ENCODE measurements at places on chromosomes 1 and 21. TPM values are rescaled to one million over a fixed set of nuclear protein-coding genes. Genes with fewer than 3 reads are reported as not detected.

The CD34 gene
- 80.6 TPM for total RNA-seq

The GPR3 gene
- total RNA-seq = 0.66 TPM

DNA sequence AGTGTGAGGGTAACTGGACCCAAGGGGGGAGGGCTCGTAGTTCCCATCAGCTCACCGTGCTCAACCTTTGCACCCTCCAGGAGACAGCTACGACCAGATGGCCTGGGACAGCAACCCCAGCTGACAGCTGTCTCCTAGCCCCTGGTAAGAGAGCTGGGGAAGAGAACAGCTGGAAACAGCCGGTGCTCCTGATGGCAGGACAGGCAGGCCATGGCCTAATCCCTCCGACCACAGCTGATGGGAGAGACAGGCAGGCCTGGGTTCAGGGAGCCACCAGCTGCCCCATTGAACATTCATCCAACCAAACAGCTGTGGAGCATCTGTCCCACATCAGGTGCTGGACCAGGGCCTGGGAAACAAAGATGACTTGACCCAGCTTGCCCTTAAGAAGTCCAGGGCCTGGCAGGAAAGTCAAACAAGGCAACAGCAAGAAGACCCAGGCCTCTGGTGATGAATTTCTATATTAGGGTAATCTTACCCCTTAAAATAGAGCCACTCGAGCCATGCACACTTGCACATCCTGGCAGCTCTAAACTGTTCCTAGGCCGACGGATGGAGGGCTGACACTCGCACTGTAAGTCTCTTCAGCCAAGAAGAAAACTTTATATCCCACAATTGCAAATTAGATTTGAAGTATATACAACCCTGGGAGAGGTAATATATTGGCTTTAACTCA lies 12.2 kb downstream of the OLFML2B start:
- no peak for DNase-seq

The BSDC1 gene
- total RNA-seq = 86.9 TPM

GRCh38 chr1:70112838-70113237 lies 92.5 kb downstream of the LRRC40 start:
- no peak for DNase-seq

DNA sequence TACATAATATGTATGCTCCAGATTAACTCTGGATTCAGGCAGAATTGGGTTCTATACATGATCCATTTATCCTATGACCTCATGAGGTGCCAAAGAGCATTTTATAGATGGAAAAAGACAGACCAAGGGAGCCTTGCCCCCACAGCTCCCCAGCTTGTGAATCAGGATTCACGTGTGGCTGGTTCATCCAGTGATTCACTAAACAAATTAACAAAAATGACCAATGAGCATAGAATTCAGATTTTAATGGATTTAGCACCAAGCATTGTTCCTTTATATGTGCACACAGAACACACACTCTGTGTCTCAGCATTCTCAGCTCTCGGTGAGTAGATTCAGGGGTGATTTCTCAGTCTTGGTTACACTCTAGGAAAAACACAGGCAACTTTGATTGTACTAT lies 51.7 kb upstream of the BARHL2 start:
- no peak for DNase-seq

The KIF21B gene
- 0.96 TPM for total RNA-seq

DNA sequence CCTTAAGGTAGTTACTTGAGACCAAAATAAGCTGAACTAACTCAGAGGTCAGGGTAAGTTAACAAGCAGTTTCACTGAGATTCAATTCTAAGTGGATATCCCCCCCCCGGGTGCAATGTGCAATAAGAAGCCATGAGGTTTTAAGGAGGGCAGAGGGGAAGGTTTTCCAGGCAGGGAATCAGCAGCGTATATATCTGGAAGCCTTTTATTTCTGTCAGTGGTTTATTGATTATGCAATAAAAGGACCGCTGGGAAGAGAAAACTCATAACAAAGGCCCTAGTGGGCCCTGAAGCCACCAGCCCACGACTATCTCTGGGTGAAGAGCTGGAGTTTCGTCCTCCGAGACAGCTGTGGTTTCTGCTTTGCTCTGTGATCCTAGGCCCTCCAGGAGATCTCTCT lies 53.1 kb upstream of the CTPS1 start:
- no peak for DNase-seq

The NKAIN1 gene
- 0.16 TPM for total RNA-seq

- DNase-seq = no peak
Observed at GRCh38 chr1:44785501-44786137, 2.4 kb downstream of the BEST4 start.

DNA sequence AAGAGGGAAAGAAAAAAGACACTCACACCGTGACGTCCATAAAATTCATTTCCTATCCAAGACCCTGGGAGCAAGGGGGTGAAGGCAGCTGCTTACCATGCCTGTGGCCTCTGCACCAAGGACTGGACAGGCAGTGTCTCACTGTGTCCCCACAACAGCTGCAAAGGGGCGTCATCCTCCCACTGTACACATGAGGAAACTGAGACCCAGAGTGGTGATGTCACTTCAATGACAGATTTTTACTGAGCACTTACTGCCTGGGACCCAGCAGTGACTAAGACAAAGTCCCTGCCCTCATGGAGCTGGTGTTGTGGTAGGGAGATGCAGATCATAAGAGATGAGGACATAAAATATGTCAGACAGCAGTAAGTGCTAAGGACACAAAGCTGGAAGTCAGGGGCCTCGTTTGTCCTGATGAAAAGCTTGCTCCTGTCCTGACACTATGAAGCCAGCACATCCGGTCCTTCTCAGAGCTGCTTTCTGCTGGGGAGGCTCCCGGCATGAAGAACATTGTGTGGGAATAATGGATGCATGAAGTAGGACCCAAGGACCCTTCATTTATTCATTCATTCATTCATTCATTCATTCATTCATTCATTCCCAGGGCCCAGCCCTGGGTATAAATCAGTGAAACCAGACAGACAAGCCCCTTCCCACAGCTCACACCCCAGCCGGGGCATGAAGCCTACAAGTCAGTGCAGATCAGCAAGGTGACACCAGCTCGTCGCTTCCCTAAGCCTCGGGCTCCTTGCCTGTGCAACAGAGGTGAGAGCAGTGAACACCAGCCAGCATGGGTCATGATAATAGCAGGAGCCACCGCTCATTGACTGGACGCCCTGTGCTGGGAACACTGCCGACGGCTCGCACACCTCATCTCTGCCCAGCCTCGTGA lies 473.7 kb downstream of the MATN1 start:
- no peak for DNase-seq

- DNase-seq = no peak
Observed at GRCh38 chr1:212098310-212098709, 62.8 kb downstream of the DTL start.

DNA sequence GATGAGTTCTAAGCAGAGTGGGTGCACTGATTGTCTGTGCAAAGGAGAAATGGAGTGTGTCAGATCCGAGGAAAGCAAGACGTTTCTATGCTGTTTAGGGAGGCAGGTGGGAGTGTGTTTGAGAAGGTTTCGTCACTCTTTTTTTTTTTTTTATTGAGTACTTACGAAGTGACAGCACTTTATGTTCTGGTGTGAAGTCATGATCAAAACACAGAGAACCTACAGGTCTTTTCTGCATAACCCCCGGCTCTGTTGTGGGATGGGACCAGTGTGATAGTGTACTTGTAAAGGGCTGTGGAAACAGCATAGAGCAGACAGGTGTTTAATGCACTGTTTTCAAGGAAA lies 26.7 kb downstream of the MIA3 start:
- no peak for DNase-seq

GRCh38 chr1:165787741-165788140 lies 19.1 kb upstream of the TMCO1 start:
- no peak for DNase-seq

GRCh38 chr1:222629921-222630535 lies 12.1 kb downstream of the MIA3 start:
- DNase-seq = no peak

The CELA2A gene
- total RNA-seq = not detected

DNA sequence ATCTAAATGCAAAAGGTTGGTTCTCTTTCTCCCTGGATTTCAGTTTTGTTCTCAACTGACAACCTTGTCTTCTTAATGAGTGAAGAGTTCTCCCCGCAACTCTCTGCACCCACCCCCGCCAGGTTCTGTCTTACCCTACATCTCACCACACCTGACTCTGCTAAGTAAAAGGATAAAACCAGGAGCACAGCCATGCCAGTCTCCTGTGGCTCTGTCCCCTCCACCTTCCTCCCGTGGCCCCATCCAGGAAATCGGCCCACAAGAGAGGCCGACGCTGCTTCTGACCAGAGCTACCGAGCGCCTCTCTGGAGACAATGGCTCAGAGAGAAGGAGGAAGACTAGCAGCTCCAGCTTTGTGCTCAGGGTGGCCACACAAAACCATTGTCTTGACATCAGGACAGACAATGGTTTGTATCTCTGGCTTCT lies 72.2 kb downstream of the PLEKHA6 start:
- no peak for DNase-seq

DNA sequence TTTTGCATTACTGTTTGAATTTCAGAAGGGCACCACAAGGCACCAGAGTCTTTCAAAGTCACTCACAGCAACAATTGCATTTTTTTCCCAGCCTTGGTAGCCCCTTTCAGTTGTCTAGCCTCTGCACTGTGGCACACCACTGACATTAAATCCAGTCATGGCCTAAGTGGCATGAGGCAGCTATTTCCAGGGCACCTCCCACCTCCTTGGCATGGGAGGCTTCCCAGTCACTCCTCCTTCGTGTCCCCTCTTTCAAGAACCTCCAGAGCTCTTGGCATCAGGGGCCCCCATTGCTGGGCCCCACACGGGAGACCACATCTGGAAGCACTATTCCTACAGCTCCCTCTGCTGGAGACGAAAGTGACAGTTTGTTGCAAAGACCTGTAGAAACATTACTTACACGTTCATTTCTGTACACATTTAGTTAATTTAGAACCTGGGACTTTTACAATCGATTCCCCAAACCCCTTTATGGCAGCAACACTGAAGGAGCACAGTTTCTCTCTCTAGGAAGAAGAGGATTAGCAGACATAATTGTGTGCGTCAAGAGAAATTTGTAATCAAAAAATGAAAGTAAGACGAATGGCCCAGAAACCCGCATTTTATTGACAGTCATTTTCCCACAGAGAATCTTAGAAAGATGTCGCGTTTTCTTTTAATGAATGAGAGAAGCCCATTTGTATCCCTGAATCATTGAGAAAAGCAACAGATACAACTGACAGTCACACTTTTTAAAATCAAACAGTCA lies 5.7 kb upstream of the CHD5 start:
- DNase-seq = no peak

GRCh38 chr1:99758073-99758511 lies 8.3 kb downstream of the FRRS1 start:
- DNase-seq = no peak

DNA sequence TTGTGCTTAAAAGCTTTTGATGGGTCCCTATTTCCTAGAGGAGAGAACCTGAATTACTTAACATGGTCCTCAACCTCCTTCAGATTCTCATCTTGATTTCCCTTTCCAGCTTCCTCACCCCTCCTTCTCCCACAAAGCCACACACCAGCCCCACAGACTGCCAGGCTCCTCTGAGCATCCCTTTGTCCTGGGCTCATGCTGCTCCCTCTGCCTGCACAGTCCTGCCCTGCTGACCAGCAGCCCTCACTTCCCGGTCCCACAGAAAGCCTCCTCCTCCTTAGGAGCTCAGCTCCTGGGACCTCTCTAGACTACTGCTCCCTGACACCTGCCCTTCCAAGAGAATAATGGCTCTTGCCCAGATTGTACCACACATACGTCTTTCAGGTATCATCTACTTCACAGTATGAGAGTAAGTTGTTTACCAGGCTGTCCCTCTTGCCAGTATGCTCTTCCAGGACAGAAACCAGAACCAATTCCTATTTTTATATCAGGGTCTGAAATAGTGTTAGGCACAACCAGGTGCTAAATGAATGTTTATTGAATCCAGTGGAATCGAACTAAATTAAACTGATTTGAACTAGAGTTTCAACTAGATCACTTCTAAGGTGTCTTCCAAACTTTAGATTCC lies 373.4 kb downstream of the LMX1A start:
- no peak for DNase-seq

- DNase-seq = no peak
Observed at GRCh38 chr1:47228644-47229030, 3.4 kb downstream of the TAL1 start.

The LMX1A gene
- total RNA-seq = not detected

GRCh38 chr1:6359216-6360116 lies 34.1 kb downstream of the ACOT7 start:
- DNase-seq = no peak

The PTPN14 gene
- total RNA-seq = 57.4 TPM

- no peak for DNase-seq
Observed at GRCh38 chr1:147273409-147274336, 31.2 kb downstream of the CHD1L start.

The LIN28A gene
- not detected for total RNA-seq

The VWA1 gene
- 44.8 TPM for total RNA-seq

DNA sequence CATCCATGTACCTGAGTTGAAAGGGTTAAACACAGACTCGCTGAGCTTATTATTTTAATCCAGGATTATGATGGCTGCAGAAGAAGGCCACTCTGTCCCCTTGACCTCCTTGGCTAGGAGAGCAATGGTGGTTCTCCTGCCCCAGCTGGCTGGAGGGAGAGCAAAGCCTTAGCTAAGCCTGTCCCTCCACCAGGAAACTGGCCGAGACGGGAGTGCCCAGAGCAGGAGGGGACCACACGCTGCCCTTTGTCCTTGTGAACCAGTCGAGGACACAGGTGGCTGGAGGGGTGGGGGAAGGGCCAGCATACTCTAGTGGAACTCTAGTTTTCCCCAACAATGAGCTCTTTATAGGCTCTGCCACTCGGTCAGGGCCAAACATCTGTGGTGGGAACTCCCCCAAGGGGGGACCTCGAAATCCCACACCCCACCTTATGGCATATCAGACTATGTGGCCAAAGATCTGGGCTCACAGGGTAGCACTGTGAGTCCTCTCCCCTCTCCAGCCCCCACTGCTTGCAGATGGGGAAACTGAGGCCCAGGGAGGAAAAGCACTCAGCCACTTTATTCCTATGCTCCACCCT lies 12.9 kb downstream of the KIAA1614 start:
- no peak for DNase-seq

DNA sequence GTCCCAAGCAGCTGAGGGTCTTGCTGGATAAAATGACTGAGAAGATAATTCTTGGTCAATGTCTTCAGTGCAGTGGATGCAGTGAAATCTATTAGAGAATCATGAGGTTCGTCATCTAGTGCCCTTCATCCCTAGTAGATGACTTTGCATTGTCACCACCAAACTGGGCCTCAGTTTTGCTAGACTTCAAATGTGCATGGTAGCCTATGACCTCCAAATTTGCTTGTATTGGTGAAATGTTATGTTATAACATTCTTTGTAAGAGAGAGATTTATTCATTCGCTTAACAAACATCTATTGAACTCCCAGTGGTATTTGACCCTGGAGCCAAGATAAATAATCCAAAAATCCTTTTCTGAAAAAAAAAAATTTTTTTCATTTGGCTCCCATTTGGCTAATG lies 183.8 kb downstream of the LMX1A start:
- no peak for DNase-seq

- DNase-seq = no peak
Observed at GRCh38 chr1:75034376-75034775, 99.8 kb upstream of the LHX8 start.

The DIO1 gene
- 8.2 TPM for total RNA-seq

Measured in breast epithelium (tissue), 4 donors.